ENCODE measurements at places on chromosomes 4 and X.

DNA sequence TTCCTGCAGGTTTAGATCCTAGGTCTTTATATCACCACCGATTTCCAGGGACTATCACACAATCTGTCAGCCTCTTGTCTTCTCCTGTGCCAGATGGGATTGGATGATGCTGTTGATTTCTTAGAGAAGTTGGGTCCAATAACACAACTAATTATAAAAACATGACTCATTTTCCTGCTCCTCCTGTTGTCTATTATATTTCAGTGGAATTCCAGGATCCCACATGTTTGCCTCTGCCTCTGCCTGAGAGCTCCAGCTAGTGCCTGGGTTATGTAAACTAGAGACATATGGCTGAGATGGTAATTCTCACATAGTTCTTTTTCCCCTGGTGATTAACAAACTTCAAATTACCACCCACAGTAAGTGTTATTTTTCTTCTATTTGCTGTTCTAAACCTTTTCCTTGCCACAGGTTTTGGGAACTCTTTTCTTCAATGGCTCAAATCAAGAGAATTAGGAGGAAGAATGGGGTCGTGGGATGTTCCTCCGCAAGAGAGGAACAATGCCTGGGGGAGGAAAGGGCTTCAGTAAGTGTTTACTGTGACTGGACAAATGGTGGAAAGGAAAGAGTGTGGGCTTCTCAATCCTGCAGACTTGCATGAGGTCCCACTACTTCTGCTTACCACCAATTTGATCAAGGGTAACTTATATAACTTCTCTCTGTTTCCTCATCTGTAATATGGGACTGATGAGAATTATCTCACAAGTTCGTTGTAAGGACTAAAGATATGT, 3.4 kb upstream of the HOPX start:
- peak; percentile 31 for DNase-seq

GRCh38 chrX:74325130-74326059, 21.4 kb downstream of the ZCCHC13 start:
- no peak for DNase-seq

- DNase-seq, result no peak
Measured at GRCh38 chr4:135485371-135485770, 1283.8 kb upstream of the PABPC4L start.

DNA sequence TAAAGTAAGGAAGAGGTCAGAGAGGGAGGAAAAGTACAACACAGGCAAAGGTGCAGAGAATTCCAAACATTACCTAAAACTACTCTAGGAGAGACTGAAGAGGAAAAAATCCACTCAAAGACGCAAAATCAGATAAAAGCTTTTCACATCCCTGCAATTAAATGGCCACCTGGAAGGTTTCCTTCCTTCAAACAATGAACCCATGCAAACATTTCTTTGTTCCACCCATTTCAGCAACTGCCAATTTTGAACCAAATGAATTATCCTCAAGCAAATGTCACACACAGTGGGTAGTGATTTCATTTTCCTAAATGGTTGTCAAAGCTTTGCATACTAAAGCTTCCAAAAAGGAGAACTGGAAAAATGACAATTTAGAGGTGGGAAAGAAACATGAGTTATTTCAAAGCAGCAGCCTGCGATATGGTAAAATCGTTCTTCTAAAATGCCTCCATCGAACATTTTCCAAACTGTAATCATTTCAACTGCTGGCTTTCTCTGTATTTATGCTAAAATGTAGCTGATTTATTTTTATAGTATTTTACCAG, 45.0 kb downstream of the APBB2 start:
- no peak for DNase-seq

- no peak for DNase-seq
Measured at GRCh38 chr4:175090116-175090515, 172.0 kb downstream of the ADAM29 start.

GRCh38 chr4:6806924-6807626, 24.5 kb downstream of the KIAA0232 start:
- DNase-seq, result peak; percentile 26

- DNase-seq, result peak; percentile 50
Measured at GRCh38 chr4:25811374-25811690, 51.5 kb downstream of the SEL1L3 start.

DNA sequence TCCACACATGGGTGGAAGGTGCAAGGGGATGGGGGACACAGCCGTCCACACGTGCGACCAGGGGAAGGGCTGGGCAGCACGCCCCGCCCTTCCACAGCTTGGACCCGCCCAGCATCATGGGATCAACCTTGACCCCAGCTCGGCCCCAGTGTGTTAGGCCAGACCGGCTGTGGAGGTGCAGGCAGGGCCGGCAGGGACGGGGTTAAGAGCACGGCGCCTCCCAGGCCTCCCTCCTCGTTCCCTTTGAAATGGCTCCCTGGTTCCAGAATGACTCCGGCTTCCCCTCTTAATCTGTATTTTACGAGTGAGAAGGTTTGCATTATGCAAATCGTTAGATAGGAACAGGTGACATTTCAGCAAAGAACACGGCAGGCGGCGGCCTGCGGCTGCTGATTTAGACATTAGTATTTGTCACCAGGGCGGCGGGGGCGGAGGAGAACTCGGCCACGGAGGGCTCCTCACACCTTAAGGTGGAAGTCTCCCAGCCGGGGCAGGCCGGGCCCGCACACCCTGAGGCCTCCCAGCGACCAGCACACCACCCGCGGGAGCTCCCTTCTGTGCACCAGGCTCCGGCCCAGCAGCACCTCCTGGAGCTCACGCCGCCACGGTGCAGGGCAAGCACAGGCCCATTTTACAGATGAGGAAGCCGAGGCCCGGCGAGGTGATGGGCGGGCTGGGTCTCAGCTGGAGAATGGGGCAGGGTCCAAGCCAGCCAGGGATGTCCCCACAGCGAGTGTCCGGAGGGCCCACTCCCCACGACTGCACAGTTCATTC, 116.1 kb downstream of the FAM53A start:
- no peak for DNase-seq

- peak; percentile 18 for DNase-seq
Measured at GRCh38 chr4:15368856-15369255, 59.0 kb upstream of the C1QTNF7 start.

GRCh38 chrX:9825129-9825790, 39.0 kb downstream of the SHROOM2 start:
- peak; percentile 45 for DNase-seq

- DNase-seq, result no peak
Measured at GRCh38 chr4:37197899-37198298, 46.6 kb upstream of the NWD2 start.

DNA sequence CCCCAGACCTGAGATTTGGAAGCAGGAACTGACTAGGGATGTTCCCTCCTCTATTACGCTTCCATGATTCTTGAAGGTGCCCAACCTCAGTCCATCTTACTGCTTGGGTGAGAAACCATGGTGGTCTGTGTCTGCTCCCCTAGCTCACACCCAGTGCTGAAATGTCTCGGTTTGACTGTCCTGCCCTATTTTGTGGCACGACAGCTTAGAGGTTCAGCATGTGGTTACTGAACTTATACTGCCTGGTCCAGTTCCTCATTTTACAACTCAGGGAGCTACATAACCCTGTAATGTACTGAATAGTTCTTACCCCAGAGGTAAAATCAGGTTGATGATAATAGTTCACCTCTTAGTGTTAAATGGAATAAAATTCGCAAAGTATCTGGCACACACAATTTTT, 203.1 kb downstream of the RBM46 start:
- DNase-seq, result no peak

GRCh38 chrX:50098749-50099148, 102.1 kb downstream of the AKAP4 start:
- no peak for DNase-seq

GRCh38 chrX:147800663-147801062, 111.1 kb upstream of the FMR1 start:
- DNase-seq, result no peak

DNA sequence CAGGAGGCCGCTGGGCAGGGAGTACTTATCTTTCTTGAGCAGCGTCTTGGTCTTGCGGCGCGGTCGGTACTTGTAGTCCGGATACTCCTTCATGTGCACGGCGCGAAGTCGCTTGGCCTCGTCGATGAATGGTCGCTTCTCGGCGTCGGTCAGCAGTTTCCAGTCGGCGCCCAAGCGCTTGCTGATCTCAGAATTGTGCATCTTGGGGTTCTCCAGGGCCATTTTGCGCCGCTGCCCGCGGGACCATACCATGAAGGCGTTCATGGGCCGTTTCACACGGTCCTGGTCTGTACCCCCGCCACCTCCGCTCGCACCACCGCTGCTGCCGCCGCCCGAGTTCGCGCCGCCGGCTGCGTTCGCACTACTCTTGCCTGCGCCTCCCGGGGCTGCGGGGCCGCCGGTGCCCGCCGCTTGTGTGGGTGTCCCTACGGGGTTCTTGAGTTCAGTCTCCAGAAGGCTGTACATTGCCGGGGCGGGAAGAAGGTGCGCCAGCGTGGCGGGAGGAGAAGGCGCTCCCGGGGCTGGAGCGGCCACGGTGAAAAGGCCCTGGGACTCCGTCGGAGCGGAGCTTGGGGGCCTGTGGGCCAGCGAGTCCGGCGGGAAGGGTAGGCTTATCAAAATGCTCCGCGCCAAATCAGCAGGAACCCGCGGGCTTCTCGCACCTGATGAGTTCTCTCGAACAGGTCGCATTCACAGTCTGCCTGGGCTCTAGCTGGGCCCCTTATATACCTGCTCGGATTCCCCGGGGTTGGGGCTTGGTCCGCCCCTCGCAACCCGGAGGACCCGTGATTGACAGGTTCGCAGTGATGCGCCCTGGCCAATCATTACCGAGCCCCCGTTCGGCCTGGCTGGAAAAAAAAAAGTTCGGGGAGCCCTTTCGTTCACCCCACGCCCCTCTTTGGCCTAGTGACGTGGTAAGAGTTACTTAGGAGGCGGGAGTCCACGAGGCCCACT, at the start of gene SOX3:
TSS of gene SOX3 (minus strand) at position 699 of the 954 bp plus-strand sequence. CDS start at position 690, 9 bp downstream.
- no peak for DNase-seq

DNA sequence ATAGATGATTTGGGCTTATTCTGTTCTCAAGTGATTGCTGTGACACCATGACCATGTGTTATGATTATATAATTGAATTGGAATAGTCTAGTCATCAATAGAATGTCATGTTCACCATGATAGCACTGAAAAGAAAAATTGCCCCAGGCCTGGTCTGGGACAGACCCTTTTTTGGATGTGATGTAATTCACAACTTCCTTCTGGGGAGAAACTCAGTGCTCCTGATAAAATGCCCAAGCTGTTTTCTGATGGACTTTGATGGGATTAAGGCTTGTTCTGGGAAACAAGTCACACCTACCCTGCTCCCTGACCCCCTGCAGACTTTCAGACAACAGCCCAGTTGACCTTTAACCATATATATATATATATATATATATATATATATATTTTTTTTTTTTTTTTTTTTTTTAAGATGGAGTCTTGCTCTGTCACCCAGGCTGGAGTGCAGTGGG, 65.3 kb downstream of the RHOH start:
- DNase-seq, result no peak

GRCh38 chr4:10502717-10503116, 45.5 kb upstream of the ZNF518B start:
- DNase-seq, result no peak

- DNase-seq, result peak; percentile 70
Measured at GRCh38 chrX:150772150-150772970, 79.2 kb downstream of the MTMR1 start.

GRCh38 chr4:41927796-41928499, 7.3 kb upstream of the TMEM33 start:
- no peak for DNase-seq

DNA sequence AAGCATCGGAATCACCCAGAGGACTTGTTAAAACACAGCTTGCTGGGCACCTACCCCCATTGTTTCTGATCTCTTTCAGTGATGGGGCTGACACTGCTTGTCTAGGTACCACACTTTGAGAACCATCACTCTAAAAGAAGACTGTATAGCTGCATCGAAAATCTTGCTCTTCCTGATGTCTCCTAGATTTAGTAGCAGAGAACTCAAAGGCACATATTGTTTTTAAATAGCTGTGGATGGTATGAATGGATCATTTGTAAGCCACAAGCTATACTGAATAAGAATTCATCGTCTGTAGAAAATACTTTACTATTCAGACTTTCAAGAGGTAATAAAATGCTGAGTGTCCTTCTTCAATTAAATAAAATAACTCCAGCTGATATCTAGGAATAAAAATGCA, 405.4 kb downstream of the ANKRD50 start:
- DNase-seq, result no peak

- peak; percentile 44 for DNase-seq
Measured at GRCh38 chr4:137678796-137679195, 146.5 kb upstream of the PCDH18 start.

DNA sequence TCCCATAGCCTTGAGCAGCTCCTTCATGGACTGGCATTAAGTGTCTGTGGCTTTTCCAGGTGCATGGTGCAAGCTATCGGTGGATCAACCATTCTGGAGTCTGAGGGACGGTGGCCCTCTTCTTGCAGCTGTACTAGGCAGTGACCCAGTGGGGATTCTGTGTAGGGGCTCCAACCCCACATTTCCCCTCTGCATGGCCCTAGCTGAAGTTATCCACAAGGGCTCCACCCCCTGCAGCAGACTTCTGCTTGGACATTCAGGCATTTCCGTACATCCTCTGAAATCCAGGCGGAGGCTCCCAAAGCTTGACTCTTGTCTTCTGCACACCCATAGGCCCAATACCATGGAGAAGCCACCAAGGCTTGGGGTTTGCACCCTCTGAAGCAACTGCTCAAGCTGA, 89.3 kb upstream of the PGRMC2 start:
- DNase-seq, result no peak

DNA sequence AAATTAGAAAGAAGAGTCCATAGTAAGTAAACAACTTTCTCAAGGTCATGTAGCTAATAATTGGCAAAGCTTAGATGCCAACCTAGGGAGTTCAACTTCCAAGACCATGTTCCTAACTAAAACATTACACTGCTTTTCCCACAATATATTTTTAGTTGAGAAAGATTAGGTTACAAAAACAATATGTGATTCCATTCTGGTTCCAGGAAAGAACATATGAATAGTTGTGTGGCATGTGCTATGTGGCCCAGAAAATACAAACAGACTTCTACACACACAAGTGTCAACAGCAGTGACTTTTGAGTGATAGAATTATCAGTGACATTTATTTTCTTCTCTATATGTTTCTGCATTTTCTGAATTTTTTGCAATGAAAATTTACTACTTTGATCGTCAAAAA, 62.7 kb upstream of the EDNRA start:
- DNase-seq, result no peak

DNA sequence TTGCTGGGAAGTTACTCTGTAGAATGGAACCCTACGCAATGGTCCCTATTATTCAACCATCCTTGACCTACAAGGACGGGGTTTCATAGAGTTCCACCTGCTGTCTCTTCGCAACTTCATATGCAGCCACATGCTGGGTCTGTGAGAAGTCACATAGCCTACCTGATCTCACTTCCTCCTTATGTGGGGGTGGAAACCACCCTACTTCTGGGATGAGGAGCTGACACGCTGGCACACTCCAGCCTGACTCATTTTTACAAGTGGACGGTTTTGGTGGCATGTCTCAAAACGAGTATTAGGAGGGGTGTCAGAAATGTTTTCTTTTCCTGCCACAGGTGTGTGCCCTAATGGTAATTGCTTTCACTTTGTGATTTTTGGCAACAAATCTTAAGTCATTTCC, 36.8 kb upstream of the ARSD start:
- no peak for DNase-seq

GRCh38 chr4:174521800-174522182, 497 bp downstream of the HPGD start:
- no peak for DNase-seq

Measured in fibroblast of pulmonary artery (primary cell).